ENCODE measurements at places on chromosomes 4 and X.

GRCh38 chrX:20743046-20743445 lies 476.3 kb upstream of the RPS6KA3 start:
- DNase-seq, result no peak

DNA sequence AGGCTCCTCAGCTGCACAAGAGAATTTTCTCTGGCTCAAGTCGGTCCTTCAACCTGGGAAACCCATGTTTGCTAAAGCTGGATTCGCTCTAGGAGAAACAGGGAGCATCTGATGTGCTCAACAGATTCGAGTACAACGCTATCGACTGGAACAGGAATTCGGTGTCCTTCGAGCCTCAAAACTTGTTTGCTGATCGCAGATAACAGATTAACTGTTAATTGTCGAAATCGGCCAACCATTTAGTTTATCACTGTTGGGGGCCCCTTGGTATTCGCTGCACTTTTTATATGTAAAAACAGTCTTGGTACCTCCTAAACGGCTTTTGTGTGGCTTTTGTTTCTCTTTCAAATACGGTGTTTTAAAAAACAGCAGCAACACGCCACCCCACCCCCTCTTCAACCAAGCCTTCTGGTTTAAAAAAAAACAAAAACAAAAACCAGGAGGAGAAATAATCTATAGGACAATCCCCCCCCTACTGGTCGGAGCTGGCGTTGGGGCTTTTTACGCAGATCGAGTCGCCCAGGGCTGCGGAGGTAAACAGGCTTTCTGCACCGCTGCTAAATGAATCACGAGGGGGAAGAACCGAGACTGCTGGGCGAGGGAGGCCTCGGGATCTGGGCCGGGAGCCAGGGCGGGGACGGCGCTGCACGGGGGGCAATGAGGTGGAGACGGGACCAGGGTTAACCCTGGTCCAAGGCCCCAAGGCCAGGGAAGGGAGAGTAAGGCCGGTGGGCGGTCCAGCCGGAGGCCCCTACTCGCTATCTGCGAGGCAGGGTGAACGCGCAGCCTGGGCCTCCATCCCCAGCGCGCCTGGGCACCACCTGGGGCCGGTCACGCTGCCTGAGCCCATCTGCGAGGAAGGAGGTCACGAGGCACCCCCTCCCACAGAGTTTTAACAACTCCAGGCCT lies 71.7 kb upstream of the BCOR start:
- no peak for DNase-seq

DNA sequence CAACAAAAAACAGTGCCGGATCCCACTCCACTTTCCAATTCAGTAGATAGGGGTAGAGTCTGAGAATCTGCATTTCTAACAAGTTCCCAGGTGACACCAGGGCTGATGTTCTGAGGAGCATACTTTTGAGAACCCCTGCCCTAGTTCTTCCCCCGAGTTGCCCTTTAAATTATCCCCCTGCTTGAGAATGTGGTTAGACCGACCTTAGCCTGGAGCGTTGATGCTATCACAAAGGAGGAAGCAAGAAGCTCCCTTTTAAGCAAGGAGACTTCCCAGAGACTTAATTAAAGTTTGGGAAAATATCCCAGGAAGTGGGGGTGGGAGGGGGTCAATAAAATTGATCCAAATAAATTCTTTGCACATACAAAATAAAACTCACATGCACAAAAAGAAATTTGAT lies 485.9 kb downstream of the SMARCA1 start:
- DNase-seq, result no peak

GRCh38 chr4:150491132-150492049 lies 90.6 kb upstream of the MAB21L2 start:
- no peak for DNase-seq

DNA sequence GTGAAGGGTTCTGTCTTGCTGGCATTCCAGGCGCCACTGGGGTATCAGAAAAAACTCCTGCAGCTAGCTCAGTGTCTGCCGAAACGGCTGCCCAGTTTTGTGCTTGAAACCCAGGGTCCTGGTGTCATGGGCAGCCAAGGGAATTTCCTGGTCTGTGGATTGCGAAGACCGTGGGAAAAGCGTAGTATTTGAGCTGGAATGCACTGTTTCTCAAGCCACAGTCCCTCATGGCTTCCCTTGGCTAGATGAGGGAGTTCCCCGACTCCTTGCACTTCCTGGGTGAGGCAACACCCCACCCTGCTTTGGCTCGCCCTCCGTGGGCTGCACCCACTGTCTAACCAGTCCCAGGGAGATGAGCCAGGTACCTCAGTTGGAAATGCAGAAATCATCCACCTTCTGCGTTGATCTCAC lies 40.1 kb downstream of the NOP14 start:
- no peak for DNase-seq

DNA sequence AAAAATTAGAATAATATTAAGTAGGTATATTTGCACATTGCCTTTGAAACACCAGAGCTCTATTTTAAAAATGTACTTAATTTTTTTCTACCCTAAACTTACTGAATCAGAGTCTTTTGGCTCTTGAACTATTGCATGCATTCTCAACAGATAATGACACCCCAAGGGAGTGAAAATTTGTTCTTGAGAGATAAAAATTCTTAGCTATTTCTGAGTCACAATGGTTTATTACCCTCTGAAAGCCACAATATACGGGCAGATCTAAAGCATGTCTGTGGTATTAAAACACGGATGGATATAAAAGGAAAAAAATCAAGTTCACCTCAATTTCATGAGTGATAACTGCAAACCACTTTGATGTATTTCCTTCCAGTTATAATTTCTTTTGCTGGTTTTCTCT lies 636.3 kb upstream of the FTHL17 start:
- no peak for DNase-seq

GRCh38 chr4:87932718-87933141 lies 42.8 kb upstream of the SPP1 start:
- DNase-seq, result no peak

GRCh38 chr4:6390356-6390755 lies 82.1 kb downstream of the PPP2R2C start:
- no peak for DNase-seq

DNA sequence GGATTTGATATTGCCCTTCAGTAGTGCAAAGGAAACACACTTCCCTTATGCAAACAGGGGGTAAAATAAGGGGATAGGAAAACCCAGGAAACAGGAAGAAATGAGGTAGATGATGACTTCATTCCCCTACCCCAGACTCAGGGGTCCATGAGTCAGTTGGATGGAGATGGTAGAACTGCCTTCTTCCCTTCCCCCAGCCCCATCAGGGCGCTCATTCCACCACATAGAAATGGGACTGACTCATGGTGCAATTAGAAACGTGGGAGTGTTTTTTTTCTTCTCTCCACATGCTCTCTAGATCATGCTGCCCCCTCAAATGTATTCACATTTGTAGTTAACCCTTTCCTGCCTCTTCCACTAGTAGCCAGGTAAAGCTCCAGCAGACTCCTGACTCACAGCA lies 23.1 kb upstream of the ARMCX2 start:
- DNase-seq, result no peak

DNA sequence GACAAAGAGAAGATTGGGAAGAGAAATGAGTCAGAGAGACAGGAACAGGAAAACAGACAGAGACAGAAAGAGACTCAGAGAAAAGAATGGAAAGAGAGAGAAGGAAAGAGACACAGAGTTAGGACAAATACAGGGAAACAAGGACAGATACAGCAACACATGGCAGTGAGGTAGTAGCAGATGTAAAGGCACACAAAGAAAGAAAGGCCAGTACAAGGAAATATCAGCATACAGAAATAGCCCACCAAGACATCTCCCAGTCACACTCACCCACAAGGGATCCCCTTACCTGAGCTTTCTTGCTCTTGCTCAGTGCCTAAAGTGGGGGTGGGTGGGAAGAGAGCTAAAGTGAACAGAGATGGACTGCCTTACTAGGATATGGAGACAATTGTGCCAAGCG lies 4.2 kb downstream of the GRIPAP1 start:
- DNase-seq, result no peak
